ENCODE measurements at places on chromosomes 1 and 21.

- DNase-seq, result no peak
Observed at GRCh38 chr1:181818943-181819342, 242.6 kb downstream of the ZNF648 start.

- DNase-seq, result no peak
Observed at GRCh38 chr1:170241266-170241851, 95.6 kb downstream of the NTMT2 start.

DNA sequence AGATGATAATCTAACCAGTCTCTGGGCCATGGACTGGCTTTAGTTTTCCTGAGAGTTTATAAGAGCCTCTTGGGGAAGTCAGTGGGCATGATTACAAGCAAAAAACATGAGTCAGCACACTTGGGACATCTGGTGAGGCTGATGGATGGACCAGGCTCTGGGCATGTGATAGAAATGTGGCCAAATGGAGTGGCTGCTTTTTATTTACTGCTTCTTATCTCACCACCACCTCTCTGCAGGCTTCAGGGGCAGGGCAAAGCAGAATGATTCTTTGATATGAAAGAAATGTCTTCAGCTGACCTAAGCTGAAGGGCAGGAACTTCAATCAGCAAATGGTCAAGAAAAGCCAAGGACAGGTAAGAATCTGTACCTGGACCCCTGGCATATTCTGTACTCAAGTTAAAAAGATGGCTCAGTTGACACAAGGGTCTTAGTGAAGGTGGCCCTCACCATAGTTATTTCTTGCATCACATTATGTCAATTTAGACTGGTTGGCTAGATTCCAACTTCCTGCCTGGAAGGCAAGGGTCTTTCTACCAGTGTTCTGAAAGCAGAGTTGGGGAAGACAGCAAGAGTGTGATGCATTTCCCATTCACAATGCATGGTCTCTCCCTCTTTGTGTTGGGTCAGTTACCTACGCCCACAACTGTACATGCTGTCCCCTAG, 162.8 kb downstream of the FASLG start:
- DNase-seq, result peak; percentile 52

- no peak for DNase-seq
Observed at GRCh38 chr1:161868832-161869231, 102.7 kb downstream of the ATF6 start.

DNA sequence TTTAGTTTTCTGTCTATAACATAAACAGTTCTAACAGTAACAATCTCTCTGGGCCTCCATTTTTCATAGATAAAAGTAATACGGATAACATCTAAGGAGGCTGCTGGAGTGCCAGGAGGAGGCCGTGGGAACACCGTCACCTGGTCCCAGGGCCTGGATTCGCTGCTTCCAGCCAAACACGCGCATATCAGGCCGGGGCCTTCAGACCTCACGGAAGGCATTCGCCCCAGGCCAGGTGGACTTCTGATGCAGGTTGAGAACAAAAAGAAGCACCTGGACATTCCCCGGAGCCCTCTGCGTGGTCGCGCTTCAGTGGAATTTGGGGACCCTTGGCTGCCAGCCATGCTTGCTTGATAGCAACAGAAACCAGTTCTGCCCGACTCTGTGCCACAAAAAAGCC, 113.1 kb upstream of the GUCA2B start:
- no peak for DNase-seq

- no peak for DNase-seq
Observed at GRCh38 chr1:244287726-244288125, 164.0 kb downstream of the ADSS2 start.
